ENCODE measurements at places on chromosomes 6 and 20. TPM values are rescaled to one million over a fixed set of nuclear protein-coding genes. Genes with fewer than 3 reads are reported as not detected.

The MROH8 gene
- total RNA-seq = 4.9 TPM

The ACTL10 gene
- total RNA-seq = 1.1 TPM

The TGM2 gene
- 20.7 TPM for total RNA-seq

The EPHA7 gene
- 94.1 TPM for total RNA-seq

The ENPP5 gene
- 0.71 TPM for total RNA-seq

The PARD6B gene
- 0.95 TPM for total RNA-seq

The PAQR8 gene
- 12.2 TPM for total RNA-seq

The PRRT1 gene
- 1.8 TPM for total RNA-seq

The SLC25A27 gene
- 25.0 TPM for total RNA-seq

The TGM3 gene
- not detected for total RNA-seq

The EEF1A2 gene
- total RNA-seq = 12.7 TPM
